ENCODE measurements at places on chromosomes 12 and 14.

DNA sequence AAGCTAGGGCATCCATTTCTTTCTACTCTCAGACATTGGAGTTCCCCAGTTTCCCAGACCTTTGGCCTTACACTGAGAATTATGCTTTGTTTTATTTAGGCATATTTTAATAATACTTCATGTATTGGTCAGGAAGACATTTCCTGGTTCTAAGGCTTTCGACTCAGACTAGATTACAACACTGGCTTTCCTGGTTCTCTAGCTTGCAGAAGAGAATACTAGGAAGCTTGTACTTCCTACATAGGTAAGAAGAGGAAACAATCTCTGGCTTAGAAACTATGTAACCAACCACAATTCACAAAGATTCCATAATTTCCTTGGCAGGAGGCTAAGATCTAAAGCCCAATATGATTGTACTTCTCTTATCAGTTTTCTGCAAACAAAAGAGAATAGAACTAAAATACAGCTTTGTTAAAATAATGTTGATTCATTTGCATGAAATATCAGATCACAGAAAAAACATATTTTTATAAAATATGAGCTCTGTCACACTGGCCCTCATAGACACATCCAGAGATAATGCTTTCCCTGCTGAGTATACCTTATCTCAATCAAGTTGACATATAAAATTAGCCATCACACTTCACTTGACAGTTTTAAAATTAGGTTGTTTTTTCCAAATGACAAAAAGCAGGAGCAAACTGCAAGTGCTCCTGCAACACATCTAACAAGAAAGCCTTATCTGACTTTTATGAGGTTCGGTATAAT is 30.5 kb downstream of the CLEC2D start:
- no peak for DNase-seq

DNA sequence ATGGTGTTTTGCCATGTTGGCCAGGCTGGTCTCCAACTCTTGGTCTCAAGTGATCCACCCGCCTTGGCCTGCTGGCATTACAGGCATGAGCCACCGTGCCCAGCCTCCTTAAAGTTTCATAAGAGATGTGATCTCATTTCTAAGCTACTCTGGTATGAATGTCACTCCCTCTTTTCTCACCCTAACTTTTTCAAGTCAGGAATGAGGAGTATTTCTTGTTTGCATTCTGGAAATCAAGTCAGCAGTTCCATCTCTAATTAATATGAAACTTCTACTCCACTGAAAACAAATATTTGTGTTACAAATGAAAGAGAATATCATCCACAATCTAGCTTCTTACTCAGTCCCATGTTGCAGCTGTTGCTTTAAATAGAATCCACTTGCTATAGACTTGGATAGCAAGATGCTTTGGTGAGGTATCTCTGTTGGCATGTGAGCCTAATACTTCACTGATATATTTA is 61.3 kb downstream of the ARF6 start:
- no peak for DNase-seq

DNA sequence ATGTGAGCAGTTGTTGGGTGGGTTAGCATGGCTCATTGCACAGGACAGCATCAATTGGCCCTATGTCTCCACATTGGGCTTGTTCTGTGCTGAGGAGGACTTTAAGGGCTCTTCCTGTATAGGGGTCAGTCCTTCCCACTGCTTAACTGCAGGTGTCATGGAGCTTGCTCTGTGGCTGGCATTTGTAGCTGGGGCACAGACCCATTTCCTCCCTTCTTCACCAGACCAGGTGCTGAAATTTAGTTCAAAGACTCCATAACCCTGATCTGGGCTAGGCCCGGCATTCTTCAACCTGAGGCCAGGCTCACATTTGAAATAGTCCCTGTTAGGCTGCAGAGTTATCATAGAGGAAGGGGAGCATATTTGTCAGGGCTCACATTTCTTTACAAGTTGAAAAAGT is 12.8 kb downstream of the CHST11 start:
- DNase-seq = no peak

DNA sequence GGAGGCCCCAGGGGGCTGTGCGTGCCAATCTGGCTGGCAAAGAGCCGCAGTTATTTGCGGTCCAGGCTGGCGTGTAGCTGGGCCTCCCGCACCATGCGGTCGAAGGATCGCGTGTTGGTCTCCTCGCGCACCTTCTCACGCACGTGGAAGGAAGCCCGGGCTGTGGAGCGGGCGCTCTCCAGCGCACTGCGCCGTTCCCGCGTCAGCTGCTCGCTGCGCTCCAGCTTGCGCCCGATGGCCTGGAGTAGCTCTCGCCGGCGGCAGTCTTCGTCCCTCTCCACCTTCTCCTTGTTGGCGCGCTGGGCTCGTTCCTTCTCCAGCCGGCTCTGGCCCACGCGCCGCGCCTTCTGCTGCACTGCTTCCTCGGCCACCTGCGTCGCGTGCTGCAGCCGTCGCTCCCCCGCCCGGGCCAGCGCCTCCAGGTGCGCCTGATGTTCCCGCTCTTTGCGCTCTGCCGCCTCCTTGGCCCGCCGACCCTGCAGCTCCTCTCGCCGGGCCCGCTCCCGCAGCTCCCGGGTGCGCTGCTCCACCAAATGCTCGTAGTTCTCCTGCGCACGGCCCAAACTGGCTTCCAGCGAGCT is 3.1 kb downstream of the CCDC177 start:
- no peak for DNase-seq

DNA sequence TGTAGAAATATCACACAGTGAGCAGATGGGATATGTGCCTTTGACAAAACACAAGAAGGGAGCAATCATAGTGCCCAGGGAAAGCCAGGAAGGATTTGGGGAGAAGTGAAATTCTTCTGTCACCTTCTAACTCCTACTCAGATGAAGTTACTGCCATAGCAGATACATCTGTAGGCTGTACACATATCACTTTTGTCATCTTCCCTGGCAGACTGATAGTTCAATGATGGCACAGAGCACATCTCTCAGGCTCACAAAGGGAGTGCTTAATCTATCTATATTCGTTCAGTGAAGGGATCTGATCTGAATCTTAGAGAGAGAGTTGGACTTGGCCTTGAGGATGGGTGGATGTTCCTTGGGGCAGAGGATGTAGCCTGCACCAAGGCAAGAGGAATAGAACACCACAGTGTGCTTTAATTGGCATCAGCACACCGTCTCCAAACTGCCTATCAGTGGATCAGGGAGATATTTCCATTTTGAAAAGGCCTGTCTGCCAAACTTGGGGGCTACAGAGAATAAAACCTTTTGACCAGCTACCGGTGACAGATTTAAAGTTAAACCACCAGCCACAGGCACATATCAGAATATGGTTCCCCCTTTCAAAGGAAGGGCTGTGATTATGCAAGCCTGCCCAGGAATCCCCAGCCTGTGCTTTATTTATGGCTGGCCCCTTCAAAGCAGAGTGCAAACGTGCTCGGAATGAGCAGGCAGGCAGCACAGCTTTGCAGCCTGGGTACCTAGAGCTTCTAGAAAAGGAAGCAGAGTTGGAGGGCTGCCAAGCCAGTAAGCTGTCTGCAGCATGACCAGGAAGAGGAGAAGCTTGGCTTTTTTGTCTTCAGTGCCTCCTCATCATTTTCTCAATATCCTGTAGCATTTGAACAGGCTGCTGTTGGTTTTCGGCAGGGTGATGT is 165.5 kb upstream of the DYRK2 start:
- no peak for DNase-seq

GRCh38 chr12:4143896-4144295 is 129.7 kb upstream of the CCND2 start:
- no peak for DNase-seq

GRCh38 chr12:121648458-121649028 is 20.9 kb downstream of the MORN3 start:
- DNase-seq = no peak

- DNase-seq = no peak
Measured at GRCh38 chr12:67052981-67053380, 216.2 kb upstream of the CAND1 start.

DNA sequence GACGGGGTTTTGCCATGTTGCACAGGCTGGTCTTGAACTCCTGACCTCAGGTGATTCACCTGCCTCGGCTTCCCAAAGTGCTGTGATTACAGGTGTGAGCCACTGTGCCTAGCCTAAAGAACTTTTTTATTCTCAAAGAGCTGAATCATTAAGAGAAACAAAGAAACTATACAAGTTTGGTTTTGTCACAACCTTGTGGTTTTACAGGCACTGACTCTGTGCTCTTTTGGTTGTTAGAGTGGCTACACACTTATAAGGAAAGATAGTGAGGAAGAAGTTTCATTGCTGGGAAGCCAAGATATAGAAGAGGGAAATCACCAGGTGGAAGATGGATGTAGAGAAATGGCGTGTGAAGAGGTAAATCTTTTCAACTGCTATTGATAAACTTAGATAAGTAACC is 10.1 kb upstream of the DNAH10 start:
- no peak for DNase-seq

- DNase-seq = no peak
Measured at GRCh38 chr12:52171950-52172512, 19.8 kb downstream of the KRT80 start.

- no peak for DNase-seq
Measured at GRCh38 chr14:21015312-21015711, 9.5 kb downstream of the NDRG2 start.

- DNase-seq = no peak
Measured at GRCh38 chr14:103581206-103581605, 18.4 kb downstream of the COA8 start.

DNA sequence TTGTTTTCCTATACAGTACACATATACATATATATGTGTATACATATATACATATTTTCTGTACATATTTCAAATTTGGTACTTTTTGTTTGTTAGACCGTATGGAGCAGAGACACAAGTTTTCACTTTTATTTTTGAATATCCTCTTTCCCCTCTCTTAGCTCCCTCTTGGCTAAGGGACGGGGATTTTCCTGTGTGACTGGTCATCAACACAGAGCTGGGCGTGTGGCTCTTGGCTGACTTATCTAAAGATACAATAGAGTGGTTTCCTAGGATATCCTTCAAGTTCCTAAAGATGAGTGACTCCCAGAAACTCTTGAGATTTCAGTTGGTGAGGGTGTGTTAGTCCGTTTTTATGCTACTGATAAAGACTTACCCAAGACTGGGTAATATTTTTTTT is 1404.5 kb upstream of the TMEM132C start:
- no peak for DNase-seq

DNA sequence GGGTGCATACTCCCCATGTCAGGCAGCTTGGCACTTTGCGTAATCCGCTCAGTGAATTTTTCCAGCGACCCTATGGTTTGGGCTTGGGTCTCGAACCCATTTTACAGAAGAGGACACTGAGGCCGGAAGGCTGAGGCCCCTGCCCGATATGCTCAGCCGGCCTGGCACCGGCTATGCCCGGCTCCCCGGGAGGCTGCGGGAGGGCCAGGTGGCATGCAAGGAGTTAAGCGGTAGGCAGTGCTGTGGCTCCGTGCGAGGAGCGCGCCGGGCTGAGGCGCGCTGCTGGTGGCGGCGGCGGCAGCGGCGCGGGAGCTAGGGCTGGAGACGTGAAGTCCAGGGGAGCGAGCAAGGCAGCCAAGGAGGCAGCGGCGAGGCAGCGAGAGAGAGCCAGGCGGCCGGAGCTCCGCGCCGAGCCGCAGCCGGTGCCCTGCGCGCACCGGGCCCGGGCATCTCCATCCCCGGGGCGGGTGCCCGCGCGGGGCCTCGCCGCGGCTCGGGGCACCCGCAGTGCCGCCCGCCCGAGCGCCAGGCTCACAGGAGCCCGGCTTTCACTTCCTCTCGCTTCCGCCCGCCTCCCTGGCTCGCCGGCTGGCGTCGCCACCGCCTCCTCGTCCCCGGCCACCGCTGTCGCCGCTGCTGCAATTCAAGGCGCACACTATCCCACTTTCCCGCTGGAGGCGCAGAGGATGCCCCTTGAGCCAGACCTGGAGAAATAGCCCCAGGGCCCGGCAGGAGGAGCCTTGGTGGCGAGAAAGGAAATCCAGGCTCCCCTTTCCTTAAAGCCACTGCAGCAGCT is at the start of gene WSCD2:
WSCD2 (plus strand) TSS at position 272 of the 796 bp plus-strand sequence. CDS start 66,545 bp downstream, outside the sequence.
- peak; percentile 48 for DNase-seq

DNA sequence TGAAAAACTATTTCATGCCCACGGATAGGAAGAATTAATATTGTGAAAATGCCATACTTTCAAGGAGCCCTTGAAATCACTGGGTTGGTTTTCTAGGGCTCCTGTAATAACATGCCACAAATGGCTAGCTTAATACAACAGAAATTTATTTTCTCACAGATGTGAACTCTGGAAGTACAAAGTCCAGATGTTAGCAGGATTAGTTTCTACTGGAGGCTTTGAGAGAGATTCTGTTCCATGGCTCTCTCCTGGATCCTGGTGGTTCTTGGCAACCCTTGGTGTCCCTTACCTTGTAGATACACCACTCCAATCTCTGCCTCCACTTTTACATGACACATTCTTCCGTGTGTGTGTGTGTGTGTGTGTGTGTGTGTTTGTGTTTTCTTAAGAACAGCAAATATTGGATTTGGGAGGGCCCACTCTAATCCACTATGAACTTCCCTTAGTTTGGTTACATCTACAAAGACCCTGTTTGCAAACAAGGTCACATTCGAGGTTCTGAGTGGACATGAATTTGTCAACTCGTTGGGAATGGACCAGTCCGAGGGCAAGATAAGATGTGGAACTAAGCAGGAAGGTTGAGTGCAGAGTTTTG is 381.1 kb downstream of the IPO8 start:
- no peak for DNase-seq

Data from 8988T (cell line).